Activated T-cell treated with anti-CD3 and anti-CD28 coated beads, Interleukin-2, amount 50 U/mL, for 4 hours (primary cell): ENCODE measurements at places on chromosomes 12 and 14. TPM values are rescaled to one million over a fixed set of nuclear protein-coding genes. Genes with fewer than 3 reads are reported as not detected.

GRCh38 chr12:65339161-65339560 is 60.7 kb downstream of the MSRB3 start:
- no peak for DNase-seq

The PLCZ1 gene
- not detected for total RNA-seq

The CLMN gene
- total RNA-seq = 1.3 TPM

- DNase-seq = no peak
These were observed 1.9 kb downstream of the HEATR5A start for GRCh38 chr14:31418440-31418839.

DNA sequence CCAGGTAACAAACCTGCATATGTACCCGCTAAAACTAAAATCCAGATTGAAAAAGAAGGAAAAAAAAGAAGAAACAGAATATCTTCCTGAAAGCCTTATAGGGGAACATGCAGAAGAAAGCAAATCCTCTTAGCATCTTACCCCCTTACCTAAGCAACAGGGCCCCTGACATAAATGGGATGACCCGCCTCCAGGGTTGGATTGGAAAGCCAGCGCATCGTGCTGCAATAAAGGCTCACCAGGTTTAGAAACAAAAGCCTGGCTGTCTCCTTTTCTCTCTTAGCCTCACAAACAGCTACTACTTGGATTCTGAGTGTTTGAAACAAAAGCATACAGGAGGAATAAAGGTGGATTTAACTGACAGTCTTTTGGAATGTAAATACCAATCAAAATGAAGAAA is 13.8 kb upstream of the ADCK1 start:
- no peak for DNase-seq

DNA sequence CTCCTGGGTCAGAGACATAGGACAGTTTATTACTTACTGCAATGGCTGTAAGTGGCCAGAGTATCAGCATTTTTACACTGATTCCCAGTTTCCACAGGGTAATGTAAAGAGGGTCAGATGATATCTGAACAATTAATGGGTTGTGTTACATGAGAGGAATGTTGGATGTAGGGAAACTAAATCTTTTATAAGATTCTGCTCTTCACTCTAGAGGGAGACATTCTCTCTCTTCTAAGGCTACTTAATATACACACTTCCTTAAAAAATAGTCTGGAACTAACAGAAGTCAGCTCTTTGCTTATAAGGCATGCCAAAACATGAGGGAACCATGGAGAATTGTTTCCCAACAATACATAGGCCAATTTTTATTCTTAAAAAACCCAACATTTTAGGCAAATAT is 389.8 kb downstream of the ETNK1 start:
- DNase-seq = no peak

The PSMC6 gene
- 162 TPM for total RNA-seq

The C12orf50 gene
- not detected for total RNA-seq

The GLT8D2 gene
- total RNA-seq = not detected

The FAM186B gene
- 0.38 TPM for total RNA-seq

The MAPK1IP1L gene
- total RNA-seq = 141 TPM

The TMEM132D gene
- total RNA-seq = not detected

GRCh38 chr12:85804663-85805062 is 31.5 kb downstream of the RASSF9 start:
- DNase-seq = no peak

The HCAR1 gene
- 0.40 TPM for total RNA-seq

The C3AR1 gene
- 0.49 TPM for total RNA-seq
